ENCODE measurements at places on chromosomes 7 and 10.

DNA sequence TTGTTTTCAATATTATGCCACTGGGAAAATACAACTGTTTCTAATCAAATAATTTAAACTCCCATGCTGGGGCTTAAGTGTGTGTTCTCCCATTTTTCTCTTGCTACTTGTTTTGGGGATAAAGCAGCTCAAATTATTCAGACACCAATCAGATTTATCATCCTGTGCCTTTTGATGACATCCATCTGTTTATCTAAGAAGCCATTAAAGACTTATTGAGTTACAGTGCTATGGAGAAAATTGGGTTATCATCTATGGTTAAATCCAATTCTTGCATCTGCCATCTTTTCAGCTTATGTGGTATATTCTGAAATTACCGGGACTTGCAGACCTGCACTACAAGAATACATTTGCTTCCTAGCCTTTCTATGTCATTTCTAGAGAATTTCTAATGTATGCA is 401.2 kb downstream of the GFRA1 start:
- no peak for DNase-seq

- DNase-seq: no peak
These were observed 436 bp upstream of the SLC25A13 start for GRCh38 chr7:96322373-96322695.

DNA sequence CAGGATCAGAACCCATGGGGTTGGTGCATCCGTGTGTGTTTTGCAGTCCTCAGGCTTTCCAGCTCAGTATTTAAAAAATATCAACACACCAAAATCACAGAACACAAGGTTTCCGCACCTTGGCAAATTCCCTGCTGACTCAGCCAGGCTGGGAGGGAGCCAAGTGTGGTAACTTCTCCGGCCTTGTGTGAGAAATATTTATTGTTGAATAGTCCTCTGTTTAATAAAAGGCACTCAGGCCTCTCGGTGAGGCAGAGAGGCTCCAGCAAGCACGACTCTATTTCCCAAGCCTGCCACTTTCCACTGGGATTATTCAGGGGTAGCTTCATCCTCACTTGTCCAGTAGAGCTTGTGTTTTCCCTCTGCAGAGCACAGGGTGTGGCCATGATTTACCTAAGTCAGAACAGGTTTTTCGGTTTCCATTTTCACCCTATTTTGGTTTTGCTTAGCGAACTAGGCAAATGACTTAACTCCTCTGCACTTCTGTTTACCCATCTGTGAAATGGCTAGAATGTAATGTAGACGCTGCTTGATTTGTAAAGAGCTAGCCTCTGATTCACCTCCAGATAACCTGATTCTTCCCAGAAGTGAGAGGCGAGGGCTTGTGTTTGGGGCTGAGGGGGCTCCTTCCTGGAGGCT is 13.0 kb upstream of the CHST15 start:
- DNase-seq: no peak

- DNase-seq: no peak
These were observed 185.5 kb downstream of the CAMK1D start for GRCh38 chr10:12534824-12535223.
